Activated naive CD4-positive, alpha-beta T cell treated with anti-CD3 and anti-CD28 coated beads for 36 hours (primary cell): ENCODE measurements at places on chromosomes 7 and 10. TPM values are rescaled to one million over a fixed set of nuclear protein-coding genes. Genes with fewer than 3 reads are reported as not detected.

GRCh38 chr10:60441515-60441914 is 51.8 kb upstream of the ANK3 start:
- no peak overlapping the region for H3K27ac ChIP-seq
- H3K4me1 ChIP-seq = no peaks in the 10 kb centered on the region
- H3K27me3 ChIP-seq = no peaks in the 10 kb centered on the region
- no peaks in the 10 kb centered on the region for H3K36me3 ChIP-seq
- H3K4me3 ChIP-seq = no peak overlapping the region

DNA sequence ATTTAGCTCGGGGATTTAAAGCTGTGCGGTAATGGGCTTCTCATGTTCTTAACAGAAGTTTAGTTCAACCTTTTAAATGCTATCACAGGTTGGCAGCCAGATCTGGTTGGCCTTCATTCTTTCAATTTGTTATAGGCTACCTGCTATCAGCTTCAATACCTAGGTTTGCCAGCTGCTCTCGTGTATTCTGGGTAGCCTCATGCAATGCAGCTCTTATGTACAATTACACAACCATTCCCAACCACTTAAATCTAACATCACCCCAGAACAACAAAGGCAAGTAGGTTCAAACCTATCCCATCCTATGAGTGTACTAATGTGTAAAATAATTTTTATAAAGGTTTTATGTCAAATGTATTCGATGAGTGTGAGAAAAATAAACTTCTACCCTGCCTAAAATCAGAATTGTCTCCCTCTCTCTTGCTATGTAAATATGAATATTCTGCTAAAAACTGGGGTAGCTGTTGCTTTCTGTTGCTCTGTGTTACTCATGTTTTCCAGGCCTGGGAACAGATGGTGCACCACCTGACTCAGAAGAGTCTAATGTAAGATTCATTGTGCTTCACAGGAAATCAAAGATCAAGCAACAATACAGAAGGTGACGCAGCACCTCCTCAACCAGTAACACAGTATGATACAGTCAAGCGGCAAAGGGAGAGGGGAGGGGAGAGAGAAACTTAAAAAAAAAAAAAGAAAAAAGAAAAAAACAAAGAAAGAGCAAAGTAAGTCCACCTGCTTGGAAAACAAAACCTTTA is 188.6 kb downstream of the ETV1 start:
- peaks cover under 1% of the 10 kb centered on the region for H3K36me3 ChIP-seq
- H3K27me3 ChIP-seq = no peaks in the 10 kb centered on the region
- H3K4me1 ChIP-seq = no peaks in the 10 kb centered on the region
- DNase-seq = no peak

DNA sequence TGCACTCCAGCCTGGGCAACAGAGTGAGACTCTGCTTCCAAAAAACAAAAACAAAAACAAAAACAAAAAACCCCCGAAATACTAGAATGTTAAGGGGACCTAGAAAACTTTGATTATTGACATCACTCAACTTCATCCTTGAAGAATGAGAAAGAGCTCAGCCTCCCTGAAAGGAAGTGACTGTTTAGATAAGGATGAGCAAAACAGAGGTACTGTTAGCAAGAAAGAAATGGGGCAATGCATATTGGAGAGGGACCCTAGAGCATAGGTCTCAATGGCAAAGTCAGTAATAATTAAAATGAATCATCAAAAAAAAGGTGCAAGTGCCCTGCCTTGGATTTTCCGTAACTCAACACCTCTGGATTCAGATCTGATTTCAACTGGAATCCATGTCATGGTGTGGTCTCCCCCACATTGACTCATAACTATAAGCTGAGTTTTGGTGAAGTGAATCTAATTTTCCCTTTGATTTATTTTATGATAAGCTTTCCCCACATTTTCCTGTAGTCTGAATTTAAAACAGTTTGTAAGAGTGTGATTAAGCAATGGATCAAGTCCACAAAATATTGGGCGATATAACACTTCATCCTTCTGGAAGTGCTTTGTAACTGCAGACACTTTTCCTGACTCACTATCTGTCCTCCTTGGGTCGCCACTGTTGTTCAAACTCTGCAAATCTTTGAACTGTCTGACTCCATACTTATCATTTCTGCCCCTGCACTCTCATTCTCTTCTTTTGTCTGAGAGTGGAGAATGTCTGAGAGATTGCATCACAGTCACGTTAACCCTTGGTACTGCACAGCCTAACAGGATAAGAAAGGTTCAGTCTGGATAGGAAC is 224.8 kb upstream of the LYZL1 start:
- no peak overlapping the region for H3K4me3 ChIP-seq
- H3K27me3 ChIP-seq = no peaks in the 10 kb centered on the region
- no peaks in the 10 kb centered on the region for H3K4me1 ChIP-seq
- DNase-seq = no peak

The TRIM74 gene
- total RNA-seq = 0.86 TPM

The CFAP70 gene
- total RNA-seq = 0.31 TPM

- no peak for DNase-seq
- H3K27me3 ChIP-seq = no peaks in the 10 kb centered on the region
- no peaks in the 10 kb centered on the region for H3K4me1 ChIP-seq
These were observed 8.3 kb downstream of the ALKBH4 start for GRCh38 chr7:102456327-102456726.

DNA sequence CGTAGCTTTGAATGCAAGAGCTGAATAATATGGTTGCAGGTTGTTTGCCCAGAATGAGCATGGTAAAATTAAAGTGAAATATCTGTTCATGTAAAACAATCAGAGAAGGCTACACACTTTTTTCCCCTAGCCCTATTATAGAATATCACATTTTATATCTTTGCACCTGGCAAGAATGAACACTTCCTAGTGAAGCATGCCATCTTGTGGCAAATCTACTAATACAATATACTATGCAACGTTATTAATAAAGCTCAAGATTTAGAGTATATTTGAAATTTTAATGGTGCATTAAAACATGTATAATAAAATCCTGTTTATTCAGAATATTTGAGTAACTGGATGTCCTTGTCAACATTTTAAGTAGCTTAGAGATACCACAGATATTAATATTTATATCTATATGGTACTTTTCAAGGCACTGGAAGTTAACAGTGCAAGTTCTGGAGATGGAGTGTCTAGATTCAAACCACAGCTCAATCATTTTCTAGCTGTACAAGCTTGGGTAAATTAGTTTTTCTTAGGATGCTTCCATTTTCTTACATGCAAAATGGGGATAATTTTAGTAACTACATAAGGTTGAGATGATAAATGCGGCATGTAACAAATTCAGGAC is 643.1 kb upstream of the SEMA3D start:
- no peaks in the 10 kb centered on the region for H3K36me3 ChIP-seq
- no peaks in the 10 kb centered on the region for H3K27me3 ChIP-seq
- no peak overlapping the region for H3K27ac ChIP-seq
- no peaks in the 10 kb centered on the region for H3K4me1 ChIP-seq

The BLNK gene
- not detected for total RNA-seq

The BAG3 gene
- total RNA-seq = 20.9 TPM

GRCh38 chr10:43254199-43254730 is 12.6 kb downstream of the RASGEF1A start:
- H3K4me3 ChIP-seq = no peak overlapping the region
- H3K27me3 ChIP-seq = peaks cover 1% of the 10 kb centered on the region
- H3K4me1 ChIP-seq = peaks cover 8% of the 10 kb centered on the region
- DNase-seq = no peak

GRCh38 chr10:78950656-78951587 is 117.8 kb upstream of the ZMIZ1 start:
- no peaks in the 10 kb centered on the region for H3K27me3 ChIP-seq
- DNase-seq = no peak
- H3K27ac ChIP-seq = no peak overlapping the region
- no peaks in the 10 kb centered on the region for H3K36me3 ChIP-seq

- no peaks in the 10 kb centered on the region for H3K27me3 ChIP-seq
- no peak overlapping the region for H3K4me3 ChIP-seq
- H3K27ac ChIP-seq = peak overlapping the region; percentile 5
- peaks cover 1% of the 10 kb centered on the region for H3K36me3 ChIP-seq
- peaks cover 76% of the 10 kb centered on the region for H3K4me1 ChIP-seq
These were observed 19.6 kb downstream of the EPC1 start for GRCh38 chr10:32327364-32327691.

The STAG3 gene
- total RNA-seq = 38.4 TPM

DNA sequence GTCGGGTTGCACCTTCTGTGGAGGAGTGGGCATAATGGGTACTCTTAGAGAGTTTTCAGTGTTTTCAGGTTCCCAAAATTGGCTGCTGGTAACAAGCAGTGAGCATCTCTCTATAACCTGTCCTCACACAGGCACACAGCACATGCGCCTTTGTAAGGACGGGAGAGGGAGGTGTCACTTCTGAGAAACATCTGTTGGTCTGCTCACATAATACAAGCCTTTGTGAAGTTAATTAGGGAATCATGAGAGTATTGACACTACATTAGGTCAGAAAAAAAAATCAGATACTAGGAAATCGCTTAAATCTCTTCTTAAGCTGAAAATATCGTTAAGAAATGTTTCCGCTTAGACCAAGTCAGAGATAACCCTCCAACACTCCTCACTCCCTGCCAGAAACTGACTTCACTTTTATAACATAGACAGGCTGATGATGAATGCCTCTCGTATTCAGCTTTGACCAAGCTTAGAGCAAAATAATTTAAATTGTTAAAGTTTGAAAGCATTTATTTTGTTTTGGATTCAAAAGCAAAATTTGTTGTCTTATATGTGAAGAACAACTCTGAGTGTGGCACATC is 769.7 kb downstream of the TNS3 start:
- no peak for DNase-seq
- no peaks in the 10 kb centered on the region for H3K27me3 ChIP-seq
- H3K4me1 ChIP-seq = no peaks in the 10 kb centered on the region

The IGF2BP3 gene
- 0.54 TPM for total RNA-seq

GRCh38 chr10:96402417-96403305 is 43.9 kb upstream of the OPALIN start:
- DNase-seq = no peak
- no peaks in the 10 kb centered on the region for H3K4me1 ChIP-seq
- H3K27me3 ChIP-seq = peaks cover 25% of the 10 kb centered on the region
- no peak overlapping the region for H3K4me3 ChIP-seq

The H2BK1 gene
- total RNA-seq = not detected

GRCh38 chr10:51030480-51030879 is 43.8 kb upstream of the PRKG1 start:
- H3K36me3 ChIP-seq = no peaks in the 10 kb centered on the region
- H3K4me1 ChIP-seq = no peaks in the 10 kb centered on the region
- peaks cover 3% of the 10 kb centered on the region for H3K27me3 ChIP-seq
- DNase-seq = no peak
- no peak overlapping the region for H3K4me3 ChIP-seq
- H3K27ac ChIP-seq = no peak overlapping the region

The DDX56 gene
- 65.8 TPM for total RNA-seq

- H3K36me3 ChIP-seq = no peaks in the 10 kb centered on the region
- no peak overlapping the region for H3K27ac ChIP-seq
- no peak for DNase-seq
- no peaks in the 10 kb centered on the region for H3K27me3 ChIP-seq
- peaks cover 14% of the 10 kb centered on the region for H3K4me1 ChIP-seq
These were observed 3.7 kb upstream of the MCU start for GRCh38 chr10:72688208-72688651.
